ENCODE measurements at places on chromosomes 7 and 10. TPM values are rescaled to one million over a fixed set of nuclear protein-coding genes. Genes with fewer than 3 reads are reported as not detected.

DNA sequence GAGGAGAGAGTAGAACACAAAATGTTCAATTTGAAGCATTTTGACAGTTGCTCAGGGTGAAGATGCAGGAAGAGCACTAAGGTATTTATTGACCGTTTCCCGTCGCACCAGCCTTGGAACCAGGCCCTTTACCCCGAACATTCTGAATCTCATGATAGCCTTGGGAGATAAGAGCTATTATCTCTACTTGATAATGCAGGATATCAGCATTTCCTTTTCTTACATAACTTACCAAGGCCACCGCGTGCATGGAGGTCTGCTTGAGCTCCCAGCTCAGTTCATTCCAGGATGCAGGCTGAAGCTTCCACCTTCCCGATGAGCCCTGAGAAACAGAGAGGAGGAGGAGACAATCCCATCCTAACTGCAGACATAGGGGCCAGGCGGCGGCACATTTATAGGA, 324.2 kb upstream of the COBL start:
- no peak for DNase-seq

Gene EGFR
- total RNA-seq = 63.9 TPM

DNA sequence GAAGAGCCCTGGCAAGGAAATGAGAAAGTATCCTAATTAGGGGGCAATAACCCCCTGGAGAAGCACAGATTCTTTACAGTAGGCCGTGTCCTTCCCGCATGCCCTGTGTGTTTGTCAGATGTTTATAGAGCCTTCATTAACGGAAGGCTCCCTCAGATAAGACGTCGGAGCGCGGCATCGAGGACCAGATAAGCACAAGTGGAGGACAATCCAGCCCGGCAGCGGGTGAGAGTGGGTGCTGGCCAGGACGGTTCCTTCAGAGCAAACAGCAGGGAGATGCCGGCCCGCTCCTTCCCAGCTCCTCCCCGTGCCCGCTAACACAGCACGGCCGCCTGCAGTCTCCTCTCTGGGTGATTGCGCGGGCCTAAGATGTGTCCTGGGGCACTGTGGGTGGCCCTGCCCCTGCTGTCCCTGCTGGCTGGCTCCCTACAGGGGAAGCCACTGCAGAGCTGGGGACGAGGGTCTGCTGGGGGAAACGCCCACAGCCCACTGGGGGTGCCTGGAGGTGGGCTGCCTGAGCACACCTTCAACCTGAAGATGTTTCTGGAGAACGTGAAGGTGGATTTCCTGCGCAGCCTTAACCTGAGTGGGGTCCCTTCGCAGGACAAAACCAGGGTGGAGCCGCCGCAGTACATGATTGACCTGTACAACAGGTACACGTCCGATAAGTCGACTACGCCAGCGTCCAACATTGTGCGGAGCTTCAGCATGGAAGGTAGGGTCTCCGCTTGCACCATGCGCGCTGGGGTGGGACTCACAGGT, at the start of gene GDF2:
GDF2 (plus strand) TSS at position 155 of the 762 bp plus-strand sequence; CDS start at position 370, 215 bp downstream.
- no peak for DNase-seq

GRCh38 chr7:135840591-135840990, 92.0 kb upstream of the FAM180A start:
- no peak for DNase-seq

- no peak for DNase-seq
Observed at GRCh38 chr10:113337142-113337541, 215.7 kb upstream of the HABP2 start.

DNA sequence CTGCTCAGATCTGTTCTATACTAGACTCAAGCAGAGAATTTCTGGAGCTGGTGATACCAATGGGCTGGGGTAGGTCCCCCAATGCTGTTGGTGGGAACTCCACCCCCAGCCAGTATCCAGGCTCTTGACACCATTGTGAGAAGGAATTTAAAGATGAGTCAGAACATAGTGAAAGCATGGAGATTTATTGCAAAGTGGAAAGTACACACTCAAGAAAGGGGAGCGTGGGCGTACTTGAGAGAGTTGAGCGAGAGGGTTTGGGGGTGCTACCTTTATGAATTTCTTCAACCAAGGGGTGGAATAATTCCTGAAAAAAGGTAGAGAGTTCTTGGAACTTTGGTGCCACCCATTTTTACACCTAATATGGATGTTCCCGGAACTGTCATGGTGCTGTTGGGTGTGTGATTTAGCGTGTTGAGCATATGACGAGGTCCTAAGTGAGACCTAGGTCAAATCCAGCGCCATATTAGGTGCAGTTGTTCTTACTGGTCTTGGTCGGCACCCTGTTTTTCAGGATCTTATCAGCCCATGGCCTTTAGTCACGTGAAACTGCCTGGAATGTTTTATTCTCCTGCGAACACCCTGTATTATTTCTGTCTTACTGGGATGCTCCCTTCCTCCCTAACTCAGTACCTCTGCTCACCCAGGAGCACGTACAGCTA, 122.0 kb upstream of the AHR start:
- DNase-seq = peak; percentile 1

- DNase-seq = no peak
Observed at GRCh38 chr7:39392151-39392550, 174.1 kb upstream of the YAE1 start.

- DNase-seq = no peak
Observed at GRCh38 chr7:75559355-75559975, 67.3 kb downstream of the SPDYE5 start.

Gene CXCL12
- 15.8 TPM for total RNA-seq

Gene AKR1D1
- total RNA-seq = not detected

DNA sequence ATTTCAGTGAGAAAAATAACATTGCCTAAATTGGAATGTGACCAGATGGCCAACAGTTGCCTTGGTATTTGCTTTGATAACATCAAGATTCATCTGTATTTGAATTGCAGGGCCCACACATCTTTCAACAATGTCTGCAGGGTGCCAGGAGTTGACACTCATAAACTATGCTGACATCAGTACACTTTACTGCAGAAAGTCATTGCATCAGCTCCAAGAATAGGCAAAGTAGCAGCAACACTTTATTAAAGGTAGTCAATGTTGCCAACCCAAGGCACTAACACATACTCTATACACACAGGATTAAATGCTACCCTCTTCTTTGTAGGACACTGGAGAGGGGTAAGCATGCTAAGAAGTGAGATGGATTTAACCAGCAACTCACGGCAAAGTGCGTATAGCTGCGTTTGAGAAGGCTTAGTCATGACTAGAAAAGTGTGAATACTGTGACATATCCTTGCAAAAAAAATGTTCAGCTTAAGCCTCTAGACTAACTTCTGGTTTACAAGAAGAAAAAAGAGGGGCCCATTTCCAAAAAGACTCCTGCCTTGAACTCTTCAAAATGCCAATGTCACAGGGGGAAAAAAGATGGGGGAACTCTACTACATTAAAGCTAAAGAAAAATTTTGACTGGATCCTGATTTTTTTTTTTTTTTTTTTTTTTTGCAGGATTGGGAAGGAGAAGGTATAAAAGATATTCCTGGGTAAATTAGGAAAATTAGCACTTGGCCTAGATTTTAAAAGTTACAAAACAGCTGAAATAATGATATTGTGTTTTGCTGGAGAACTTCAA, 2.2 kb downstream of the BBIP1 start:
- DNase-seq = peak; percentile 87

DNA sequence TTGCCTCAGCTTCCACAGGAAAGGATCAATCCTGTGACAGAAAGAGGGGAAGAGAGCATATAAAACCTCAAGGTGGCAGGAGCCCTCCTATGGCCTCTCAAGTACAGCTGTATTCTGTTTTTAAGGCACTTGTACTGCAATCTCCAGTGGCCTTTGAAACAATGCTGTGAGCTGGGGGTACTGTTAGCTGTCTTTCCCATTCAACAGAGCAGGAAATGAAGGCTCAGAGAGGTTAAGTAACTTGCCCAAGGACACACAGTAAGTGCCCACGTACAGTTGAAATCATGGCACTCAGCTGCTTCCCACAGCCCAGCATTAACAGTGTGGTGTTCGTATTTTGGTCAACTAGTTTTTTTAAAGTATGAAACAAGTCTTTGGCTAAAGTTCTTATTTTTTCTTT, 34.0 kb downstream of the DUSP5 start:
- no peak for DNase-seq

GRCh38 chr10:118592675-118593330, 2.6 kb downstream of the PRLHR start:
- no peak for DNase-seq

- peak; percentile 19 for DNase-seq
Observed at GRCh38 chr7:20408467-20408826, 77.7 kb downstream of the ITGB8 start.

Gene CYP3A5
- not detected for total RNA-seq

Gene SSMEM1
- total RNA-seq = not detected

DNA sequence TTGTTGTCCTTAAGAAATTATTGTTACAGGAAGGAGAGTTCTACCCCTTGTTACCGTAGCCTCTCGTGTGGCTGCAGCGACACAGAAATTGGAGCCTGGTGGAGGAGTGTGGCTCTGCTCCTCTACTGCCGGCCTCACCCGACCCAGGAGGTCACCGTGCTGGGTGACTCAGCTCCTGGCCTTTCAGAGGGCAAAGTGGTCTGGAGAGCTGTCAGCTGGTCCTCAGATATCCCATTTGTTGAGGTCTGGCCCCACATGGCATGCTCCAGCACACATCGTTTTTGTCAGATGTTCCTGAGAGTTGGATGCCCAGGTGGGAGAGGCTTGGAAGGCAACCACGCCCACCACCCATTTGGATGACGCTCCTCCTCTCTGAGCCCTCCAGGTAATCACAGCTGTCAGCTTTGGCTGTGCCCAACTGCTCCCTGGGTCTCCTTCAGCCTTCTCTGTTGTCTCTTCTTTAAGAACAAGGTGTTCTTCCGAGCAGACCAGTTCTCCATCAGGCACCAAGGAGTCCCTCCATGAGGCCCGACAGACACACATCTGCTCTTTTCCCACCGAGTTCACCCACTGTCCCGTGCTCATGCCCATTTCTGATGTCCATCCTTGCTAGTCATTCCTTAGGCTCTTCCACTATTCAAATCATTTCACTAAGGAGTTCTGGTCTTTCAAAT, 80.3 kb downstream of the RAMP3 start:
- no peak for DNase-seq

Gene MTURN
- 7.8 TPM for total RNA-seq

Gene FAM131B
- total RNA-seq = 3.4 TPM

DNA sequence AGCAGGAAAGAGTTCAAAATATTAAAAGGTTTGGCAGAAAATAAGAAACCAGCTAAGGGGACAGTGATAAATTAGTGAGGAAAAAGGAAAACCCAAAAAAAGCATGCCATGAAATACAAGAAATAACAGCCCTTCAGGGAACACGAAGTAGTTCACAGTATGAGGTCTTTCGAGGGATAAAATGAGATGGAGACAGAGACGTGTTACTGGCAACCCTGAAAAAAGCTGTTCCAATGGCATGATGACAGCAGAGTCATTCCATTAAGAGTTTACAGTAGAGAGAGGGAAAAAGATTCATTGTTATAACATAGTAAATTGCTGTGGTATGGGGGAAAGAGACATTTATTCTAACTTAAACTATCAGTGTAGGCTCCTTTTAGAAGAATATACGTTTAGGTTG, 391.2 kb downstream of the ANKRD7 start:
- no peak for DNase-seq

Gene TCAF2
- 3.3 TPM for total RNA-seq

DNA sequence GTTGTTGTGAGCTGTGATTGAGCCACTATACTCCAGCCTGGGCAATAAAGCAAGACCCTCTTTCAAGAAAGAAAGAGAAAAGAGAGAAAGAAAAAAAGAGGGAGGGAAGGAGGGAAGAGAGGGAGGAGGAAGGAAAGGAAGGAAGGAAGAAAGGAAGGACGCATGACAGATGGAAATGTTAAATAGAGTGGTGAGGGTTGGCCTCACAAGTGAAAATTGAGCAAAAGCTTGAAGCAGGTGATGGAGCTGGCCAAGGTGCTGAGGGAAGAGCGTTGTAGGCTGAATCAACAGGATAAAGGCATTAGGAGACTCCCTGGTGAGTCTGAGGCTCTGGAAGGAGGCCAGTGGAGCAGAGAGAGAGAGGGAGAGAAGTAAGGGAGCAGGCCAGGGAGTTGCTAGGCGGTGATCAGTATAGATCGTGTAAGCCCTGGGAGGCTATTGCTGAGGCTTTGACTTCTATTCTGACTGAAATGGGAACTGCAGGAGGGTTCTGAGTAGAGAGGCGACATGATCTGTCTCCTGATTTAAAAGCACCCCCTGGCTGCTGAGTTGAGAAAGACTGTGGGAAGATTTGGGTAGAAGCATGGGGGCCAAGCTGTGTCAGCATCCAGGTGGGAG, 26.5 kb upstream of the TMEM248 start:
- peak; percentile 46 for DNase-seq

- no peak for DNase-seq
Observed at GRCh38 chr10:71127773-71128172, 84.6 kb upstream of the UNC5B start.

GRCh38 chr7:128903621-128904361, 6.7 kb downstream of the KCP start:
- DNase-seq = no peak

DNA sequence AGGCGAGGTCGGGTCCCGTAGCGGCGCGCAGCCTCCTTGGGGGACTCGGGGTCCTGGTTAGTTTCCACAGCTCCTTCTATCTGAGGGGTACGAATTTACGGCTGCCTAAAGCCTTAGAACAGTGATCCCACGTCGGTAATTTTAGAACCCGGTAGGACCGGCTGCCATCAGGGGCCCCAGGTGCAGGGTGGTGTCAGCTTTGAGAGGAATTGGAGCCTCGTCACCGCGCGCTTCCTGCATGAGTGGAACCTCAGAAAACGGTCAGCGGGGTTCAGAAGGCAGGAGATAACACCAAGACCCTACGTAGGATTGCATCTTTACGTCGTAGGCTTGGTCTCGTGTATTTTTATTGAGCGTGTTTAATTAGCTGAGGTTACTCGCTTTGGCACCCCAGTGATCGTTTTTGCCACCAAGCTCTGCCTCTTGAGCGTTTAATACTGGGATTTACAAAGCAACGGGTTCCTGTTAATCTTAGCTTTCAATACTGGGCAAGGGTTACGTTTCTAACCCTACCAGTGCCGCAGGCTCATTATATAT, 443 bp downstream of the RNF32 start:
- peak; percentile 57 for DNase-seq

DNA sequence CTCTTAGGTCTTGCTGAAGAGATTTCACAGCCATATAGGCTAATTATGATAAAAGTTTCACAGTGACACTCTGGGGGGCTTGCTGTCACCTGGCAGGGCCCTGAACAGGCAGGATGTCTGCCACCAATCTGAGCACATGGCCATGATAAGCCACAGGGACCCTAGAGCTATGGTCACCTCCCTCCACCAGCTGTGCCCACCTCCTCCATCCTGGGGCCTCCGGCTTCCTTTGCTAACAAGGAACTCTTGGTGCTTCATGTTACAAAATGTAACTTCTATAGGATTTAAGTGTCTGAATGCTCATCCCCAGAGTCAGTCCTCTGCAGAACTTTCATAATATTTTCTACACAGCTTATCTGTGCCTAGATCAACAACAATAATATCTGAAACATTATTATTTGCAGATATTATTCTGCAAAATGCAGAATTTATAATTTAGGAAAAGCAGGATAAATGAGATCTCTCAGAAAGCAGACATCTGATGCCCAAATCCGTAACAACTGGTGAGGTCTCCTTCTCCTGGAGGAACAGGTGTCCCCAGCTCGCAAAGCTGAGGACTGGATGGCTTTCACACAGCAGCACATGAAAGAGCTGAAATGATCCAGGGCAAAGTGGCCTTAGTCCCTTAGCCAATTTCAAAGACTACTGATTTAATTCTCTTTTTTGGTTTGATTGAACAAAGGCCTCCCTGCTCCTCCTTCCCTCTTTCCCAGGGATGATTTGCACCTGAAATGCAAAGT, 287.0 kb upstream of the AOAH start:
- DNase-seq = no peak

Gene ITPRID1
- not detected for total RNA-seq

Data from IMR-90 (cell line).